ENCODE measurements at places on chromosomes 3 and 15.

- DNase-seq = no peak
These were observed at the start of gene CYP1A1 for GRCh38 chr15:74725225-74725774. Gene CYP1A1, minus strand, starts transcription at chr15:74725528. Its CDS starts 2,431 bp downstream, at chr15:74723097.

- DNase-seq = no peak
These were observed 941.7 kb downstream of the TUSC7 start for GRCh38 chr3:117651246-117651645.

GRCh38 chr15:67240235-67241131 is 14.0 kb downstream of the AAGAB start:
- DNase-seq = no peak

GRCh38 chr15:51907136-51907862 is 64.3 kb downstream of the LEO1 start:
- no peak for DNase-seq

- no peak for DNase-seq
These were observed 63.2 kb downstream of the ASB7 start for GRCh38 chr15:100665570-100665969.

GRCh38 chr3:52437326-52438103 is 7.4 kb downstream of the SEMA3G start:
- DNase-seq = no peak

DNA sequence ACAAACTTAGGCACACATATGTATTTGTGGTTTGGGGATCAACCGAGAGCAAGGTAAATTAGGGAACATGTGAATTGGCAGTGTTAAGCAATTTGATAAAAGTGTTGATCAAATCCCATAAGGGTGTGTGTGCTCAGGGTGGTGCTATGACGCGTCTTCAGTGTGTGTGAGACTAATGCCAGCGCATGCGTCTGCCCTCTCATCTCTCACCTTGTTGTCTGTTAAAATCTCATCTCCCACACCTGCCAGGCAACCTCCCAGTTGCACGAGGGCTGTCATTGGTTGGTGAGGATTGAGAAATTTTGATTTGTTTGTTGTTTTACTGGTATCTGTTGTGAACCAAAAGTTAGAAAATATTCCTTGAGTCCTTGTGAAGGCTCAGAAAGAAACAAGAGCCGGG is 137.2 kb upstream of the ICE2 start:
- DNase-seq = no peak

DNA sequence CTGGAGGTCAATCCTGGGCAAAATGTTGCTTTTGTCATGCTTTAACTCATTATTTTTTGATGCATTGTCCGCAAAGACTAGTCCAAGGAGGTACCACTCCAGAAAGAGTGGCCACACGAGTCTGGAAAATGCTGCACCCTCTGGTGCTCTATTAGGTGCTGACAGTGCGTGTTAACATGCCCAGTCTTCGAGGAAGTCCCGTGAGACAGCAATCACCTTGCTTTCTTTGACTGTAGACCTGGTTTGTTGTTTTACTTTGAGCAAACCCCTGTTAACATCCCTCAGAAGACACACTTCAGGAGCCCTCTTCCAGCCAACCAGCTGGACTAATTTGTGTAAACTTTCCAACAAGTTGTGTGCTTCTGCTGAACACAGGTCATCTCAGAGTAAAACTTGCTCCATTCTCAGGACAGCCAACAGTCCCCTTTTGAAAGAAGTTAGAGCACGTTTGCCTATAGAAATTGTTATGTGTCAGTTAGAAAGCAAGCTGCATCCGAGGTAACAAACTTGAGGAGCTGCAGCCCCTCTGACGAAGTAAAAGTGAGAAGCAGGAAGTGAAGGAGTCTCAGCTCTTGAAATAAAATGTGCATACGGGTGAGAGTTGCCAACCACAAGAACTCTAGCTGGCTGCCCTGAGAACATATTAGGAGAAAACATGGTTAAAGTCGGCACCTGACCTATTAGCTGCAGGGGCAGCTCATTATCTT is 205.0 kb downstream of the LPP start:
- no peak for DNase-seq

GRCh38 chr15:44144184-44144583 is 50.9 kb downstream of the FRMD5 start:
- DNase-seq = no peak

DNA sequence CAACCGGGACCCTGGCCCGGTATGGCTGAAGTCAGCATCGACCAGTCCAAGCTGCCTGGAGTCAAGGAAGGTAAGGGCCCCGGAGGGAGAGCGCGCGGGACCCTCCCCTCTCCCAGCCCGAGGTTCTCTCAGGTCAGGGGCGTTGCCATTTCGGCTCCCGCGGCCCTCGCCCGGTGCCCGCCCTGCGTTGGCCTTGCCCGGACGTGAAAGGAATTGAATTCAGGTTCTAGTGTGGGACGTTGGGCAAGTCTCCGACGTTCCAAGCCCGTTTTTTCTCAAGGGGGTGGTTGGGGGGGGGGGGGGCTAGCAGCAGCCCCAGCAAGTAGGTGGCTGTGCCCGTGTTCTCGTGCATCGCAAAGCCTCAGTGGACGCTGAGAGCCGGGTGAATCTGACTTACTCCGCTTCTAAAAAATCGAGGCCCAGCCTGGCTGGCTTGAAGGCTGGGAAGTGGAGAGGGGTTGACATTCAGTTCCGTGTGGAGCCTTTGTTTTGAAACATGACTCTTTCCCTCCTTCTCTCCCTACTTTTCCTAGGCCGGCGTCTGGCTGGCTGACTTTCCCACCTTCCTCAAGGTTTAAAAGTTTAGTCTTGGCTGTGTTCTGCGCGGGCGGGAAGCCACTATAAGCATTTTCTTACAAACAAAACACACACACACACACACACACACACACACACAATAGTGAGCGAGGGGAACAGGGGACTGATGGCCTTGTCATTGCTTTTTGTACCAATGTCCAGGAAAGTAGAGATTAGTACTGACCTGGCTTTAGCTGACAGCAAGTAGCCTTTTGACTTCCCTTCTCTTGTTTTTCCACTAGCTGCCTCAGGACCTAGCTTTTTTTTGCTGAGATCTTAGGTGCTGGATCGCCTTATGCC is at the start of gene UTS2B:
UTS2B (minus strand) TSS at position 873 of the 876 bp plus-strand sequence. CDS start 48,337 bp downstream, outside the sequence.
- no peak for DNase-seq

GRCh38 chr3:40278791-40279190 is 30.7 kb upstream of the EIF1B start:
- DNase-seq = no peak

DNA sequence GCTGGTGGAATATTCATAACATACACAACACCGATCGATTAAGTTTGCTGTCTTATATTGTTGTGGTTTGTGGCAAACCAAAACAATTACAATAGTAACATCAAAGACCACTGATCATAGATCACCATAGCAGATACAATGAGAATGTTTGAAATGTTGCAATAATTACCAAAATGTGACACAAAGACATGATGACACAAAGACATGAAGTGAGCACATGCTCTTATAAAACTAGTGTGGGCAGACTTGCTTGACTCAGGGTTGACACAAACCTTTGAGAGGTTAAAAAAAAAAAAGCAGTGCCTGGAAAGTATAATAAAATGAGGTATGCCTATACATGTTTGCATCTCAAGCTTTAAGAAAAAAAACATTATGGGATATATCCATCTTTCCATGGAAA is 130.3 kb downstream of the NR1I2 start:
- no peak for DNase-seq

DNA sequence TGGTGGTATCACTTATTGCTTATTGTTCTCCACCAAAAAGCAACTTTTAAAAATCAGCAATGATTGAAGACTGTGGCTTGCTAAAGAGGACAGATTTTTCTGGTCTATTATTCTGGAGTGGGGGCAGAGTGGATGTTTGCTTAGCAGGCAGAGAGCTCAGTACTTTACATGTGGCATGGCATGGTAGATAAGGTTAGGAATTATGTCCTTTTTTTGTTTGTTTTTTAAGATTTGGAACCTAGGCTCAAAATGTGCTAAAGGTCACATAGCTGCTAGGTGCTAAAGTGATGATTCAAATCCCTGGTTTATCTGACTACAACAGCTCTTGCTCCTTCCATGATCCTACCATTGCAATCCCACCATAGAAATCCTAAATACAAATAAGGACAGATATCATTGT is 331.0 kb upstream of the ADAMTS9 start:
- DNase-seq = no peak

DNA sequence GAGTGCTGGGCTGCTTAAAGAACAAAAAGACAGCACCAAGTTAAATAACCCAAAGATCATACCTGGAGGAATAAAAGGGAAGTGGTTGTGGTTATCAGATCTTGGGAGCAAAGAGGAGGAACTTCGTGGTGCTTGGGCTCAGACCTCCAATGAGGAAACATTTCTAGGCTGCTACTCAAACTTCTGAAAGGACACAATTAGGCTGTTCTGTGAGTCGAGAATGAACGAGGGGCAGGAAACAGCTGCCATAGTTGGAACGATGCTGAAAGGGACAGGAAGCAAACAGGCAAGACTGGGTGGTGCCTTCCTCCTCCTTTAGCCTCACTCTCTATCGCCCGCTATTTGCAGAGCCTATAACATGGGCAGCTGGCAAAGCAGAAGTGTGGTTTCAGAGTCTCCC is 276.3 kb upstream of the ARRDC4 start:
- no peak for DNase-seq

- DNase-seq = no peak
These were observed 200.6 kb upstream of the ATP11B start for GRCh38 chr3:182592747-182593146.
